Breast epithelium (tissue), 4 donors: ENCODE measurements at places on chromosomes 7 and 10. TPM values are rescaled to one million over a fixed set of nuclear protein-coding genes. Genes with fewer than 3 reads are reported as not detected.

DNA sequence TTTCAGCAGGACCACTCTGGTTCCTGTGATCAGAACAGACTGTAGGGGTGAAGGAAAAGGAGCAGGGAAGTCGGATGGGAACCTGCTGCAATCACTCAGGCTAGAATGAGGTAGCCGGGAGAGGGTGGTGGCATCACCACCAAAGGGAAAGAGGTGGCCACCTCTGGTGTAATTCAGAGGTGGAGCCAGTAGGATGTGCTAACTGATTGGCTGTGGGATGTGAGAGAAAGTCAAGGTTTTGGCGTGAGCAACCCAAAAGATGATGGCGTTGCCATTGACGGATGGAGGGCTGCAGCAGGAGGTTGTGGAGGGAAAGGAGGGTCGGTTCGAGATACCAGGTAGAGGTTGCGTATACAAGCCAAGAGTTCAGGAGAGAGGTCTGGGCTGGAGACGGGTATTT lies 7.4 kb upstream of the VSIR start:
- DNase-seq = no peak
- H3K36me3 ChIP-seq = no peaks in the 10 kb centered on the region
- no peaks in the 10 kb centered on the region for H3K4me1 ChIP-seq
- no peaks in the 10 kb centered on the region for H3K27me3 ChIP-seq

CUZD1 gene
- 1.8 TPM for total RNA-seq

GRCh38 chr7:28201131-28201530 lies 20.5 kb upstream of the JAZF1 start:
- H3K36me3 ChIP-seq = no peaks in the 10 kb centered on the region
- DNase-seq = no peak
- no peak overlapping the region for H3K4me3 ChIP-seq
- H3K4me1 ChIP-seq = no peaks in the 10 kb centered on the region
- no peaks in the 10 kb centered on the region for H3K27me3 ChIP-seq
- H3K27ac ChIP-seq = no peak overlapping the region

DNA sequence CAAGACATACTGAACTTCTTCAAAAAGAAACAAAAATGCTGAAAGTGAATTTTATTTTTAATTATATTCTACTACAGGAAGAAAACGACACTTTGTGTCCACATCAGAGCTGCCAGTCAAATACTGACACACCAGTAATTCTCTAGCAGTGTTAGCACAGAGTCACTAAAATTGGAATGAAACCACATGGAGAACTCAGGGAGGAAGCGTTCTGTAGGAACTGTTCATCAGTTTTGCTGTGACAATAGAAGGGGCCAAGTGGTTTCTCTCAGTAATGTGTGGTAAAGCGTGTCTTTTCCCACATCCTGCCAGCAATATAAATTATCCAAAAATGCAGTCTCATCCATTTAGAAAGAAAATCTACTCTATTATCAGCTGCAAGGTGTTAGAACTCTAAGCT lies 683.3 kb downstream of the GRM8 start:
- H3K27me3 ChIP-seq = no peaks in the 10 kb centered on the region
- DNase-seq = no peak
- H3K27ac ChIP-seq = no peak overlapping the region
- no peaks in the 10 kb centered on the region for H3K36me3 ChIP-seq
- no peaks in the 10 kb centered on the region for H3K4me1 ChIP-seq

PNLIPRP1 gene
- not detected for total RNA-seq

CALCR gene
- total RNA-seq = 0.66 TPM

ERVW-1 gene
- not detected for total RNA-seq
